ENCODE measurements at places on chromosomes 12 and 14. TPM values are rescaled to one million over a fixed set of nuclear protein-coding genes. Genes with fewer than 3 reads are reported as not detected.

The PEBP1 gene
- total RNA-seq = 213 TPM

DNA sequence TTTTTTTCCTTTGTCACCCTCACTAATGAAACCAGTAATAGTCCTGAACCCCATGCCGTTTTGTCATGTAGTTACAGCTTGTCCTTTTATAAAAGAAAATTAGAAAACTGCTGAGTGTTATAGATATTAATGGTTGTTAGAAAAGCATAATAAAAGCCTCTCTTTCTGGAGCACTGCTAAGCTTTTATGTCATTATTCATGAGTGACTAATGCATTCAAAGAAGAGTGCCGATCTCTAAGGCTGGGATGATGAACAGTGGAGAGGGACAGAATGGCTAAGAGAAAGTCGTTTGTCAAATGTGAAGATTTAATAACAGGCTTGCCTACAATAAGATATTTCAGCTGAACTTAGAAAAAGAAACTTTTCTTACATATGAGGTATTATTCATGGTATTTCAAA lies 121.6 kb downstream of the MGAT4C start:
- DNase-seq = no peak

DNA sequence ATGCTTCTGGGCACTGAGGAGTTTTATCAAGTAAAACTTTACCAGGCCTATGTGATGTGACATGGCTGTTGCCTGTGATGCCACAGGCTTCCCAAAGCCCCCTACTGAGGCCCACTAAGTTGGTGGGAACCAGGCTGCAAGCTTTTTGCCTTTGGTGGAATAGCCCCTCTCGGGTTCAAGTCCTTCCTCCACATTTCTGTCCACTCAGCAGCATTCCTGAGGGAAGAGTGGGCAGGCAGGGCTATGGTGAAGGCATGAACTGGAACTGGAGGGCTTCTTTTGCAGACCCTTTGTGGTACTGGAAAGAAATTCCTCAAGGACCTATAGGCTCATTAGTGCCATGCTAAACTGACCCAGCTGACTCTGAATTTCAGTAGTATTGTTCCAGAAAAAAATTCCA lies 48.5 kb downstream of the WDR20 start:
- no peak for DNase-seq

GRCh38 chr12:74790931-74791330 lies 253.3 kb downstream of the ATXN7L3B start:
- DNase-seq = no peak

The PTPRB gene
- total RNA-seq = 1.1 TPM

- no peak for DNase-seq
These were observed 12.5 kb upstream of the STRN3 start for GRCh38 chr14:31038521-31039166.

GRCh38 chr14:81348061-81348460 lies 52.1 kb downstream of the STON2 start:
- DNase-seq = no peak

Measured in MG63 (cell line).